Skeletal muscle cell (primary cell): ENCODE measurements at places on chromosomes 12 and 14.

DNA sequence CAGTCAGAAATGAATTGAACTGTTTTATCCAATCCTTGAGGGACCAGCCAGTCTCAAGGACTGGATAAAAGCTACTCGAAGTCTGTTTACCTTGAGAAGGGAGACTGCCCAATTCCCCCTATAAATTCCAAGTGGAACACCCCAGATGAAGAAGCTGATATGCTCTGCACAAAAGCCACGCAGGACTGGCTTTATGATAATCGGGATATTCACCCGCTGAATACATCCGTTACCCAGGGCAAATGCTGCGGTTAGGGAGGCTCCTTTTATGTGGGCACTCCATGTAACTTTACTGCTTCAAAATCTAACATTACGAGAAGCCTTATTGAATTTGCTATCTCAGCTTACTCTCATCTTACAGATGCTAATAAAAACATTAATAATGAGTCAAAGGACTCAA lies 119.1 kb downstream of the DENND5B start:
- DNase-seq: no peak

- no peak for DNase-seq
Observed at GRCh38 chr12:54166567-54167499, 22.0 kb downstream of the SMUG1 start.

GRCh38 chr14:95098984-95099599 lies 58.2 kb downstream of the DICER1 start:
- DNase-seq: no peak

GRCh38 chr12:55631733-55632132 lies 5.0 kb upstream of the OR10P1 start:
- no peak for DNase-seq

GRCh38 chr12:79168687-79169086 lies 304.1 kb downstream of the SYT1 start:
- DNase-seq: no peak

- no peak for DNase-seq
Observed at GRCh38 chr12:32069071-32069470, 37.6 kb upstream of the BICD1 start.

DNA sequence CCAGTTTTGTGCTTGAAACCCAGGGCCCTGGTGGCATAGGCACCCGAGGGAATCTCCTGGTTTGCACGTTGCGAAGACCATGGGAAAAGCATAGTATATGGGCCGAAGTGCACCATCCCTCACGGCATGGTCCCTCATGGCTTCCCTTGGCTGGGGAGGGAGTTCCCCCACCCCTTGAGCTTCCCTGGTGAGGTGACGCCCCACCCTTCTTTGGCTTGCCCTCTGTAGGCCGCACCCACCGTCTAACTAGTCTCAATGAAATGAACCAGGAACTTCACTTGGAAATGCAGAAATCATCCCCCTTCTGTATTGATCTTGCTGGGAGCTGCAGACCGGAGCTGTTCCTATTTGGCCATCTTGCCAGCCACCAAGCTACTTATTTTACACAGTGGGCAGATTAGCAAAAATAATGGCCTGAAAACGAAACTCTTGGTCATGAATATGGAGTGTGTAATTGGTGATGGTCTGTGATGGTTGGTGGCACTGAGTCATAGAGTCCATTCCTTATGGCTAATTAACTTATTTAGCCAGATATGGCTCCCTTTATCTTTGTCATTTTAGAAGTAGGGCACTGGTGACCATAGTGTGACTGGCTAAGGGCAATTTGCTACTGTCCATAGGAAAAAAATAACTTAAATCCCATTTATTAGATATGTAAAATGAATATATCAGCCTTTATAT lies 21.3 kb upstream of the KCNJ8 start:
- no peak for DNase-seq

DNA sequence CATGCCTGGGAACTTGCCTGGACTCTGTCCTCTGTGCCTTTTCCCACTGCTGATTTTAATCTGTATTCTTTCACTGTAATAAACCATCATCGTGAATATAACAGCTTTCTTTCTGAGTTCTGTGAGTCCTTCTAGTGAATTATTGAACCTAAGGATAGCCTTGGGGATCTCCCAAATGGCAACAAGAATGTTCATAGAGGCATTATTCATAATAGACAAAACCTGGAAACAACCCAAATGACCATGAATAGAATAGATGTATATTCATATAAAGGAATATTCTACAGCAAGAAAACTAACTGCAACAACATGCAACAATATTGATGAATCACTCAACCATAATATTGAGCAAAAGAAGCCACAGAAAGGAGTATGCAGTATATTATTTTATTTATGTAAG lies 44.7 kb upstream of the CEP83 start:
- DNase-seq: no peak
